ENCODE measurements at places on chromosomes 4 and X. TPM values are rescaled to one million over a fixed set of nuclear protein-coding genes. Genes with fewer than 3 reads are reported as not detected.

DNA sequence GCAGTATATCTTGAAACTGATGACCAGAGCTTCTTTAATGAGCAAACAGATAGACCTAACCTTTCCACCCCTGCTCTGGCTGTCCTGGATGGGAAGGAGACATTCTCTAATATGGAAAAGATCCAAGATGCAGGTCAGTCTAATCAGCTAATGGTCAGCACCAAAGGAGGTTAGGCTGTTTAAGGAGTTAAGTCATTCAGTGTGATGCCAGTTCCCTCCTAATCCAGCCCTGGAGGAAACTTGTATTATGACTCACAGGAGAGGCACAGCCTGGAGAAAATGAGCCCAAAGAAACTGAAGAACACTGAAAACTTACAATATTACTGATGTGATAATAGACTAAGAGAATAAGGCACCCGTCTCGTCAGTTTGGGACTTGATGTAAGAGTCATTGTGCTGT is 323.0 kb downstream of the HNRNPD start:
- no peak for DNase-seq

- DNase-seq = no peak
Measured at GRCh38 chrX:120238933-120239332, 11.7 kb upstream of the ZBTB33 start.

DNA sequence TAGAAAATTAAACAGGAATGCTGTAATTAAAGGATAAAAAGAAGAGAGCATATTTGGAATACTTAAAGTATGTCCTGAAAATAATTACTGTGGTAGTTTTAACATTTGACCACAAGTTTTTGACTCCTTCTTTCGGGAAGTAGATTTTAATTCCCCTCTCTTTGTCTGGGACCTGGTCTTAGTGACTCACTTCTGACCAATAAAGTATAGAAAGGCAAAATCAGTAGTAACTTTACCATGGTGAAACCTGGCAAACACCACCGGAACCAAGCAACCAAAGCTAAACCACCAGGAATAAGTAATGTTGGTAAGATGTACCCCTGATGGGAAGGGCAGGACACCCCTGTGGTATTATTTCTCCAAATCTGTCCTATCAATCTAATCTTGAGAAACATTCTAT is 314.8 kb downstream of the PDHA2 start:
- peak; percentile 71 for DNase-seq

DNA sequence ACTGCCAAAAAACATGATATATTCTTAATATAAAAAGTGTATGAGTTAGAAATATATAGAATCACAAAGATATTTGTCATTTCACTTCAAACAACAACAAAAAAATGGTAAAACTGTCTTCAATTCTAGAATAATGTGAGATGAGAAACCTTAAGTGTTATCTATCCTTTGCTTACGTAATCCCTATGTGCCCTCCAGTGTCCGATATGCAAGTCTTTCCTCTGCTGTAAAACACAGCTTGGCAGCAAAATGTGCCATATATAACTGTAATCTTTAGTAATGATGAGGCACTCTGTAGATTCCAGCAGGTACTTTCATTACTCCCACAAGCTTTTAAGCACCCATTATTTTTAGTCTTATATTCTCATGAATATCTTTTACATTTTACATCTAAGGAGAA is 555.1 kb upstream of the FRG1 start:
- DNase-seq = no peak

DNA sequence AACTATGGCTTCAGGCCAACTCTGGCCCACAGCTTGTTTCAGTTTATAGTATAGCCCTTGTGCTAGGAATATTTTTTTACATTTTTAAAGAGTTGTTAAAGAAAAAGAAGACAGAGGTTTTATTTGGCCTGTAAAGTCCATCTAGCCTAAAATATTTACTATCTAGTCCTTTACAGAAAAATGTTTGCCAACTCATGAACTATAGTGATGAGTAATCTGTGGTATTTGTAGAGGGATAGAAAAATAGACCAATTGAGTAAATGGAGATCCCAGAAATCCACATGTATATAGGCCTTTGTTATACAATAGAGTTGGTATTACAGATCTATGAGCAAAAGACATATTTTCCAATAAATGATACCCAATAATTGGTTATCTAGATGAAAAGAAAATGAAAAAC is 288.7 kb downstream of the PRDM5 start:
- DNase-seq = peak; percentile 7

GRCh38 chr4:68466185-68466584 is 18.9 kb downstream of the TMPRSS11E start:
- peak; percentile 96 for DNase-seq

ATP6AP2 gene
- 106 TPM for total RNA-seq
